ENCODE measurements at places on chromosomes 4 and X.

DNA sequence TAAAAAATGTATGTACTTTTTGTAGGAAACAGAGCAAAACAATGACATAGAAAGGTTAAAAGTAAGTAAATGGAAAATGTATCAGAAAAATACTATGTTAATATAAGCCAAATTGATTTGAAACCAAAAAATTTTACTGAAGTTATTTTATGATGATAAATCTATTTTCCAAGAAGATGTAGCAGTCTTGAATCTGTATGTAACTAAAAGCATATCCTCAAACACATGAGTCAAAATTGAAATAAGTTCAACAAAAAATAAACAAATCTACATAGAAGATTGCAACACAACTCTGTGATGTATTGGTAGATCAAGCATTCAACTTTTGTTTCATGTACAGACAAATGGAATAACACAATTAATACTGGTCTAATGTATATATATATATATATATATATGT is 450.0 kb downstream of the SPRY1 start:
- no peak for DNase-seq

GRCh38 chr4:95984081-95984480 is 144.2 kb downstream of the PDHA2 start:
- no peak for DNase-seq

DNA sequence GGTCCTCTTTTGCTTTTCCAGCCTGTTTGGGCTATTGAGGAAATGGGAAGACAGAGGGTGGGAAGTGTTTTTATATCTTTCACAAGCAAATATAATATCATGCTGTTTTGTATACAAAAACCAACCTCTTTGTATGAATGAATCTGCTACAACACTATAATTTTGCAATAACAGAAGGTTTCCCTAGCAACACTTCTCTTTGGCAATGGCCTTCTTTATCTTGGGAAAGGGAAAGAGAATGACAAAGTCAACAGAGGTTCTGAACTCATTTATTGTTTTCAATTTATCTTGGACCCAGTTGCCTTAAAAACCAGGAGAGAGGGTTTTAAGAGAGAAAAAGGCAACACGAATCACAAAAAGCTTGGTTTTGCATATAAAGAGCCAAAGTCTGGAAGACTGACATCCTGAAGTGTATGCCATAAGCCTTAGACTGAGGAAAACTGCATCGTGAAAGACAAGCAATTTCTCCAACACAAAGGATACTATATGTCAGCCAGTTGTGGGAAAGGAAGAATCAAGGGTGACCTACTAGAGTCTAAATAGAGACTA is 121.8 kb upstream of the FAM241A start:
- peak; percentile 21 for DNase-seq

GRCh38 chr4:40395908-40396793 is 61.0 kb downstream of the CHRNA9 start:
- DNase-seq = no peak

- DNase-seq = no peak
Measured at GRCh38 chr4:105174098-105174497, 27.4 kb downstream of the TET2 start.

- DNase-seq = no peak
Measured at GRCh38 chr4:31146366-31146765, 426.2 kb downstream of the PCDH7 start.

DNA sequence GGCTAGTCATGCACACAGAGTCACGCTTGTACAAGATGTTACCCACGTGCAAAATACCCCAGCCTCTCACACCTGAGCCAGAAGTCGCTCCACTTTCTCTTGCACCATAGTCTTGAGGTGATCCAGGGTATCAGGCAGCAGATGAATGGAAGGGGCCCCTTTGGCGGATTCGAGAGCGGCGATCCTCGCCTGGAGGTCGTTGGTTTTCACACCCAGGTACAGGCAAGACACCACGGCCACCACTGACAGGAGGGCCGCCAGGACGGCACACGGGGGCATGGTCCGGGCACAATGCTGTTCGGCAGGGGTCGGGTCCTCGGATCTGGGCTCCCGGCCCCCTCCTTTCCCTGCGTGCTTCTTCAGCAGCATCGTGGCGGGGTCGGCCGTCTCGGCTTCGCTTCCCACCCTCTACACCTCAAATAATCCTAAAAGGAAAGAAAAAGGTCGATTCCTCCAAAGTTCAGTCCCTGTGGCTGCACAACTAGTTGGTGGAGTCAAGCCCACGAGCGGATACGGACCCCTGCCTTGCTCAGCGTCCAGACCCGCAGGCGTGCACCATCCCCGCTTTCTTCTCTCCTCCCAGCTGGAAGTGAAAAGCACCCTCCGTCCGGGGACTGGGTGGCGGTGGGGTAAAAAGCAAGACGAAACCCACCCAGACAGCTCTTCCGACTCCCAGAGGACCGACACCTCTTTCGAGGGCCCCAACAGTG is 652 bp downstream of the COL25A1 start:
- no peak for DNase-seq

DNA sequence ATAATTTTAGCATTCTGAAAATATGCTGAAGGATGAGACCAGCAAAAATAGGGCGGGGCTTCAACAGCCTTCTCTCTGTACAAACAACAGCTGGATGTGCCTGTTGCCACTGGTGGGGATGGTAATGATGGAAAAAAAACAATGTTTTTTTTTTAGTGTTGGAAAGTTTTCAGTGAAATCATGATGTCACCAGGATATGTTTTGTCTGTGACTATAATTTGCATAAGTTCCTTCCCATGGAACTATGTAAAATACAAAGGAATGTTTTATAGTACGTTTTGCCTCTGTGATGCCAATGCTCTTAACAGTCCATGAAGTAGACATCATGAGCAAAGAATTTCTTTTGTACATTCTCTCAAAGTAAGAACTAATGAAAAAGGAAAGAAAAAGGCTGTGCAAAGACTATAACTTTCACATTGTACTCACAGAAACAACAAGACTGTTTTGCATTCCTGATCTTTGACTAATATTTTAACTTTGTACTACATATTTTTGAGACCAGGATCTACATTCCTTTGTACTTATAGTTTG is 589.7 kb downstream of the SPRY1 start:
- no peak for DNase-seq

DNA sequence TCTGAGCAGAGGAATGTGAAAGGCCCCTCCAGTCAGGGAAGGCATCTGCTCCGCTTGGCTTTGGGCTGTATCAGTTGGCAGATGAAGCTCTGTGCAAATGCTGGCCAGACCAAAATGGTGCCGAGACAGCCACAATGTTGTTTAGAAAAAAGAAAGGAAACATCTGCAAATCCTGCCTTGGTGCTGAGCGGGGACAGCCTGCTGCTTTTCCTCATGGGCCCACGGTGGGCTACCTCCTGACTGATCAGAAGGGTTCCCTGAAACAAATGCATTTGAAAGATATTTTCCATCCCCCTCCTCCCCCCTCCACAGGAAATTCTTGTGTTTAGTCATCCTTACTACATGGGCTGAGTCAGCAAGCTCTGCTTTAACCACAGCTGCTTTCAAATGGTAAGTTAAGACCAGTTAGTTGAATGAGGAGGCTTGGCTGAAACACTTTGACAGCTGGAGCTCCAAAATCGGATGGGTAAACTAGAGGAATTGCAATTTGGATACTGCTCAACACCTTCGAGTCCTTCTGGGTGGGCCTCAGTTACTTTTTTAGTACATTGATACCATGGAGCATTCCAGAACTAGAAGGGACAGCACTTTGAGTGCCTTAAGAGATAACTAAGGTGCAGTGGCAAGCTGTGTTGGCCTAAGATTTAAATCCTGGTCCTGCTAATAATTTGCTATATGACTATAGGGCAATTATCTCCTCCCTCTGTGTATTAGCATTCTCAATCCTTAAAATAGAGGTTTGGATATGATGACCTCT is 36.0 kb downstream of the PLAC1 start:
- no peak for DNase-seq

GRCh38 chr4:189124149-189124758 is 816.4 kb upstream of the FRG1 start:
- peak; percentile 45 for DNase-seq

GRCh38 chr4:75705198-75705977 is 19.0 kb upstream of the USO1 start:
- DNase-seq = peak; percentile 60

DNA sequence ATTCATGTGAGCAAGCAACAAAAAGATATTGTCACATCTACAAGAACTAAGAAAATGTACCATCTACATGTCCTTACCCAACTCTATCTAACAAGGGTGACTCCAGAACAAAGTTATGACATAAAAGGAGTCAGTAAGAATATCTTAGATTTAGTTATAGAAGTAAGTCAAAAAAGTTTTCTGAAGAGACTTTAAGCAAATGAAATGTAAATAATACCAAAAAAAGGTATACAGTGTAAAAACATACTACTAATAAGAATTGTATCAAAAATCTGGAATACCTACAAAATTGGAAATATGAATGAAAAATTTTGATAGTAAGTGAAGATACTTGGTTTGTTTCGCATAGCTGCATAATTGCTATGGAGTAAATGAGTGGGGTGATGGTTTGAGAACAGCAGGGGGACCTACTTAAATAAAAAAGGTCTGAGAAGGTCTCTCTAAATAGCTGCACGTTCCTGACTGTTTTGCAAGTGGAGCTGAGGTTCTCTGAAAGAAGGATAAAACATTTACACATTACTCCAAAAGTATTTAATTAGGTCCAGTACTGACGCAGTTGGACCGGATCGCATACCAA is 51.0 kb upstream of the ENPP6 start:
- DNase-seq = no peak

- DNase-seq = no peak
Measured at GRCh38 chr4:181959121-181959520, 284.1 kb upstream of the TENM3 start.

DNA sequence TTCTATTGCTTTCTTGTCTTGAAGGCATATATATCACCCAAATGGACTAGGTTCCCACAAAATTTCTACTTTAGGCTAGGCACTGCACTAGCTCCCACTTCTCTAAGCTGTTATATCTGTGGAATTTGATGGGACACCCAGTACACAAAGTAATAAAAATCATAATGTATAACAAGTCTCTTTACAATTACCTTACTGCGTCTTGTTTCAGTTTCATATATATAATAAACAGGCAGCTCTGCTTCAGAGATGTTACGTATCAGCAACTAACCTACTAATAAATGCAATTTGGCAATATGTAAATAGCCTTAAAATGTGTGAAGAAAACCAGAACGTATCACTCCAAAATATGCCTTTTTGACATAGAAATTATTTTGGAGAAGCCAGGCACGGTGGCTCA is 42.0 kb upstream of the UGDH start:
- no peak for DNase-seq

GRCh38 chr4:152283801-152284470 is 252.0 kb downstream of the FBXW7 start:
- no peak for DNase-seq

DNA sequence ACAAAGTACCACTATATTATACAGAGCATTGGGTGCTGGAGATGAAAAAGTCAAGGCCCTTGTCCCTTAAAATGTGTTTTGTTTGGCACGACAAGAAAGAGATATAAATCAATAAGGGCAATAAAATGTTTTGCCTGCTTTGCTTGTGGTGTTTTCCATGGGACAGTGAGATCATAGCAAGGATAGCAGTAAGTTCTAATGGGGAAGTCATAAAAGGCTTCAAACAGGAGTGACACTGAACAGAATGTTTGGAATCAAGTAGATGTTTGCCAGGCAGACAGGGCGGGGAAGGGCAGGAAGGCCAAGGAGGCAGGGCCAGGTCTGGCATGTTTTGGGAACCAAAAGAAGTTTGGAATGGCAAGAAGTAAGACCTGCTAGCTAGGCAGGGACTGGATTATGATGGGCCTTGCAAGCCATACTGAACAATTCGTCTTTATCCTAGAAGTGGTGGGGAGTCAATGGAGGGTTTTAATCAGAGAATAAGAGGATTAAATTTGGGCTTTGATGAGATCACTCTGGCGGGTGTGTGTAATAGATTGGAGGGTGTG is 16.4 kb downstream of the FGF2 start:
- peak; percentile 60 for DNase-seq

GRCh38 chr4:40040908-40041307 is 15.7 kb upstream of the N4BP2 start:
- no peak for DNase-seq

GRCh38 chr4:158302076-158302866 is 92.0 kb downstream of the TMEM144 start:
- DNase-seq = no peak

GRCh38 chr4:6192245-6192644 is 8.1 kb downstream of the JAKMIP1 start:
- DNase-seq = no peak

DNA sequence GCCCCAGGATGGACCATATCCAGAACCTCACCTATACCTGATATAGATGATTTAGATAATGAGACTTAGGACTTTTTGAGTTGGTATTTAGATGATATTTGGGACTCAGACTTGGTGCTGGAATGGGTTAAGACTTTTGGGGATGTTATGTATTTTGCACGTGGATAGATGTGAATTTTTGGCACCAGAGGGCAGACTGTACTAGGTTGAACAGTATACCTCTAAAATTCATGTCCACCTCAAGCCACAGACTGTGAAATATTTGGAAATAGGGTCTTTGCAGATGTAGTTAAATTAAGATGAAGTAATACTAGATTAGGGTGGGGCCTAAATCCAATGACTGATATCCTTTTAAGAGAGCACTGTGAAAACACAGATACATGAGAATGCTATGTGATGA is 15.6 kb downstream of the RBM41 start:
- DNase-seq = no peak

DNA sequence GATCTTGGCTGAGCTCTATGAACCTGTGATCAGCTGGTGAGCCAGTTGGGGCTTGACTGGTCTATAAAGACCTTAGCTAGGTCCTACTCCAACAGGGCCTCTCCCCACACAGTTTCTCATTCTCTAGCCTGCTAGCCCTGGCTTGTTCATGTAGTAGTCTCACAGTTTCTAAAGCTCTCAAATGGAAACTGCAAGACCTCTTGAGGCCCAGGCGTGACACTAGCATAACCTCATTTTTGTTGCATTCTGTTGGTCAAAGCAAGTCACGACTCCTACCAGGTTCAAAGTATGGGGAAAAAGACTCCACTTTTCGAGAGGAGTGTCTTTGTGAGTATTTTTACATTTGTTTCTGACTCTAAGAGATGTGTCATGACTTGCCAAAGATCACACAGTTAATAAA is 50.9 kb downstream of the CEP44 start:
- no peak for DNase-seq

GRCh38 chr4:15075875-15076274 is 73.6 kb downstream of the CPEB2 start:
- no peak for DNase-seq

- no peak for DNase-seq
Measured at GRCh38 chr4:167652267-167652666, 418.0 kb upstream of the SPOCK3 start.

GRCh38 chr4:6343939-6344408 is 74.3 kb downstream of the WFS1 start:
- DNase-seq = no peak

DNA sequence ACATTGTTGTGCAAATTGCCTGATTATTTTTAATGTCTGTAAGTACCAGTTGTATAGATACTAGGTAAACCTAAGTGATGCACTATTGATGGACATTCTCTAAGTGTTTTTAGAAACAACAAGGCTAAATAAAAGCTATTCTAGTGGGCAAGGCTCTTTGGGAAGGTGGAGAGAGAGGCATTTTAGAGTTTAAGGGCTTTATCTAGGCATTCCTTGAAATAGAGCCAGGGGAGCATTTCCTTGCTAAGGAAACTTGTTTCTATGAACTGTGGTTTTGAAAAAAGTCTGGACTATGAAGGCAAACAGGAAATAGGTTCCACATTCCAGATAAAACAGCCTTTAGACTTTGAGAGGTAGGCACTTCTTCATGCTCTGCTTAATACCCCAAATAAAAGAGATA is 23.8 kb downstream of the BMX start:
- DNase-seq = peak; percentile 27

All from HAP-1 (cell line).